ENCODE measurements at places on chromosomes 5 and 9.

DNA sequence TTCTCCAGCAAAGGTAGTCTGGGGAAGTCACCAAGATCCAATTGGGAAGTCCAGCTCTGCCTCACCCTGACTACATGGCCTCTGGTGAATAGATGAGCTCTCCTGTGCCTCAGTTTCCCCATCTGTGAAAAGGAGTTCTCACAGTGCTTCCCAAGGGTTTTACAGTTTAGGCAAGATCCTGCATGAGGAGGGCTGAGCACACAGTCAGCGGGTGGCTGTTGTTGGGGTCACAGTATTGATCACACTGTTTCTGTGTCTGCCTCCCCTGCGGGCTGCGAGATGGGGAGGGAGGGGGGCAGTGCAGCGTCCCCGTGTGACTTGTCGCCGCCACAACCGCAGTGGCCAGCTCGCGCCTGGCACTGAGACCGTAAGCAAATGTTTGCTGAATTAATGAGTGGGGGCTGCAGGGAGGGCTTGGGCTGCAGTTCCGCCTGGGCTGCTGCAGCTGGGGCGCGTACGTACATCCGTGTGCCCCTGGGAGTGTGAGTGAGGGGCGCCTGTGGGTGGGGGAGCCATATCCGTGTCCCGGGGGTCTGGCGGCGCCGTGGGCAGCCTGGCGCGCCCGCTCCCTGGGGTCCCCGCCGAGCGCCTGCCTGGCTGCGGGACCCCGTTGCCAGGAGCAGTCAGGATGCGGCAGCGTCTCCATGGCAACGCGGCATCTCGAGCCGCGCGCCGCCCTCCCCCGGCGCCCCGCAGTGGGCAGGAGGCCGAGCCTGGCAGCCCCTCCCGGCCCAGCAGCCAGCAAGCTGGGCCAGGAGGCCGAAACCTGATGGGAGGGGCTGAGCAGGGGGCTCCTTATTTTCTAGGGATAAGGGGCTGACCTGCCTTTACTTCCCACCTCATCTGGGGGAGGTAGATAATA is 31.4 kb upstream of the PSD2 start:
- DNase-seq = peak; percentile 88

DNA sequence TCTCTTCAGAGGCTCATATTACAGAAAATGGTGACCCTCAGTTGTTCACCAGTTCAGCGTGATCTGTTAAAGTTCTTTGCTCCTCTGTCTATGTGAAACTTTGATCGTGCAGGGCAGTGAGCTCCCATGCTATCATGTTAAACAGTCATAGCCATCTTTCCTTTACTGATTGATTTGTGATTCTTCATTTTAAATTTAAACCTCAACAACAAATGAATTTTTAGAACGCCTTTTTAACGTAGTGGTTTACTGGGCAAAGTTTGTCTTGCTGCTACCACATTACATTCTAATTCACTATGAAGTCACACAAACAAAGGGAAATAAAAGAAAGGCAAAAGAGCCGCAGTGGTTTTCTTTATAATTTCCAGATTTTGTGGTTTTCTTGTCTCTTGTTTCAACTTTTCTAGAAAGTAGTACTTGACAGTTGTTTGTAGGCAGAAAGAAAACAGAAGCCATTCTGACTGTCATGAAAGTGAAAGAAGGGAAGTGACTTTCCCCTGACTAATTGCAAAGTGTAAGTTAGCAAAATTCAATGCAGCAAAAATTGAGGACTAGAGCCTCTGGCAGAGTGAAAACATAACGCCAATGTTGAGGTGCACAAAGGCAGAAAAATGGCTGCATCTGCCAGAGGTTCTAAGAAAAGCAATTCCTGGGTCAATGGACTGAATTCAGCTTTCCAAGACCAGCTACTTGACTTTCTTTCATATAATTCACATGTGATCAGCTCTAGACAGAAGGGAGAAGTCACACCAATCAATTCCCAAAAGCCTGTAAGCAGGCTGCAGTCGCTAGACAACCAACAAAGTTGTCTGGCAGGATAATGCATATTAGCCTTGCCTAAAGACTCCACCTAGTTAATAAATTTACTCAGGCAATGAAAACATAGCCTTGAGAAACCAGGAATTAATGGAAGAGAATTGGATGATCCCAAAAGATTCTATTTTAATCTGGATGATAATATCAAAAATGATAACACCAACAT is 7.1 kb upstream of the IFNA6 start:
- no peak for DNase-seq

- no peak for DNase-seq
These were observed 33.4 kb upstream of the PPP3R2 start for GRCh38 chr9:101628173-101628572.

- no peak for DNase-seq
These were observed 188.7 kb upstream of the POU5F2 start for GRCh38 chr5:93930098-93930497.

- no peak for DNase-seq
These were observed 146.9 kb upstream of the RAPGEF1 start for GRCh38 chr9:131886826-131887225.

- no peak for DNase-seq
These were observed 14.4 kb downstream of the PMPCA start for GRCh38 chr9:136424750-136425362.

DNA sequence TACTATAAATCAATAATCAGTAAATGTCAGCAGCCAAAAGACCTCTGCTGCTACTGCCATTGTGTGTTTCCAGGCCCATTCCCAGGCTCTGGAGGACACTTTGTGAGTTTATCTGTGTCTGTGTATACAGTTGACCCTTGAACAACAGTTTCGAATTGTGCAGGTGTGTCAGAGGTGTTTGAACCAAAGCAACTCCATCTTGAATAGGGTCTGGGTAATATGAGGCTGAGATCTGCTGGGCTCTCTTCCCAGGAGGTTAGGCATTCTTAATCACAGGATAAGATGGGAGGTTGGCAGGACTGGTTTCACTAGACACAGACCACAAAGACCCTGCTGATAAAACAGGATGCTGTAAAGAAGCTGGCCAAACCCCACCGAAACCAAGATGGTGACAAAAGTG is 2.3 kb upstream of the TBCA start:
- DNase-seq = no peak

- DNase-seq = no peak
These were observed 20.7 kb downstream of the ITGA1 start for GRCh38 chr5:52808316-52808901.

DNA sequence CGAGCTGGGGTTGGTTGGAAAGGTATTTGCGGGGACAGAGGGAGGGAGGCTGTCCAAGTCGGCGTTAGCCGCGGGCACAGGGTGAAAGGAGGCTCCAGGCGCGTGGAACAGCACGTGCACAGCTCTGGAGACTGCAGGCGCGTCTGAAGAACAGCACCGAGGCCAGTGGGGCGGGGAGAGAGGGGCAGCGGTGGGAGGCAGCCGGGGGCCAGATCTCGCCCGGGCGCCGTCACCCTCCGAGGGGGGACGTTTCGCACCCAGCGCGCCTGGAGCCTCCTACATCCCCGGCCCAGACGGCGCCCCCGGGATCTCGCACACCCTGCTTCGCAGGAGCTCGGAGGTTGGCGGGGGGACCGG is 79.6 kb downstream of the NTNG2 start:
- no peak for DNase-seq

DNA sequence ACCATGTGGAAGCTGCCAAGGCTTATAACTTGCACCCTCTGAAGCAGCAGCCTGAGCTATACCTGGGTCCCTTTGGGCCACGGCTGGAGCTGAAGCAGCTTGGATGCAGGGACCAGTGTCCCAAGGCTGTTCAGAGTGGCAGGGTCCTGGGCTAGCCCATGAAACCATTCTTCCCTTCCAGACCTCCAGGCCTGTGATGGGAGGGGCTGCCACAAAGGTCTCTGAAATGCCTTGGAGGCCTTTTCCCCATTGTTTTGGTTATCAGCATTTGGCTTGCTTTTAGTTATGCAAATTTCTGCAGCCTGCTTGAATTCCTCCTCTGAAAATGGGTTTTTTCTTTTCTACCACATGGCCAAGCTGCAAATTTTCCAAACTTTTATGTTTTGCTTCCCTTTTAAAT is 433.7 kb upstream of the ACO1 start:
- DNase-seq = no peak

GRCh38 chr9:633461-633860 is 208.0 kb upstream of the DMRT1 start:
- no peak for DNase-seq

DNA sequence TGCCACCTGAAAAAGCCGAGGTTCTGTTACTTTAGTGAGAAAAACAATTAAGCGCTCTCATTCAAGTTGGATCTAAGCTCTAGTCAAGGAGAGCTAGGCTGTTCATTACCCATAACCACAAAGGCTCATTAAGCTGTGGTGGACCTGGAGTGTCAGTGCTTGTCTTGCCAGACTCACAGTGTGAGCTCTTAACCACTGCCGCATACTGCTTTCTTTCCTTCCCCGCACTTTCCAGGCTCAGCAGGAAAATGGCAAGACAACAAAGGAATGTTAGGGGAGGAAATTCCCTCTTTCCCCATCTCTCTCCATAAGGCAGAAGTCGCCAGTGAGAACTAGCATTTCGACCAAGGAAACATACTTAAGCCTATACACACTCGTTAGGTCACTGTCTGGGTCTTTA is 467.3 kb downstream of the ENC1 start:
- peak; percentile 52 for DNase-seq

DNA sequence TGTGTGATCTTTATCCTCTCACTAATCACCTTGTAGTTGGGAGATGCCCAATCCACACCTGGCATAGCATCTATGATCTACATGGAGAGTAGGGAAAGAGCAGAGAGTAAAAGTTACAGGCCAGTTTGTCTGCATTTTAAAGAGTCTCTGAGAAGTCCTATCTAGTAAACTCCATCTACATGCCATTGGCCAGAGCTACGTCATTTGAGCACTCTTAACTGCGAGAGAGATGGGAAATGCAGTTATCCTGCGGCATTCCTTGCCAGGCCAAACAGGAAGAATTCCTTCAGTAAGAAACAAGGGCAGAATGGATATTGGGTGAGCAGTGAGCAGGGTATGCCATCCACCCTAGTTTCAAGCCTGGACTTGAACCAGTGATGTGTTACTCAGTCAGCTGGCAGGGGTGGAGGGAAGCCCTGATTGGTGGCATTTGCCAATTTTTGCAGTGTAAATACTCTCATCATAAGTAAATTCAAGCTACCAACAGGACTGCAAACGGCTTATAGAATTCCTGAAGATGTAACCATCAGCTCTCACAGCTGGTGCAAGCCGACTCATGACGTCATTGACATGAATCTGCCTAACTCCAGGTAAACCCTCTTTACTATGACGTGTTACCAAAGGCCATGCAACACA is 156.8 kb upstream of the MSX2 start:
- DNase-seq = no peak

- DNase-seq = no peak
These were observed 1716.4 kb downstream of the EFNA5 start for GRCh38 chr5:105954341-105954740.

- no peak for DNase-seq
These were observed 32.4 kb downstream of the FYB1 start for GRCh38 chr5:39186722-39187539.

- DNase-seq = no peak
These were observed 353.5 kb downstream of the ADAMTS6 start for GRCh38 chr5:65128226-65128625.

DNA sequence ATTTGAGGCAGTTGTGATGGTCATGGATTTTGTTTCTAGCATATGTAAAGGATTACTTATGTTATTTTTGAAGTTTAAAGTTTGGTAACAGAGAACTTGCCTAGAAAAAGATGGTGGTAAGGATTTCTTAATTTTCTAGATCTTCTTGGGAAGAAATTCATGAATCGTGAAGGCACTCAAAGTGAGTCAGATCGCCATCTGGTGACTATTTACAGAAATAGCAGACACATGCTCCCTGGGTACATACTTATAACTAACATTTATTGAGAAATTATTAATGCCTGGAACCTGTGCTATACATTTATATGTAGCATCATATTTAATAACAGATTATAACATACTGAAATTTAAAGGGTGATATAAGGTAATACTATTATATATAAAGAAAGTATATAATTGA is 299.7 kb downstream of the IZUMO3 start:
- no peak for DNase-seq

GRCh38 chr5:104800440-104801048 is 1238.0 kb upstream of the NUDT12 start:
- DNase-seq = no peak

- no peak for DNase-seq
These were observed 4.3 kb upstream of the LRRC14B start for GRCh38 chr5:187042-187431.
